ENCODE measurements at places on chromosomes 6 and 20.

GRCh38 chr6:65088575-65088974 lies 618.5 kb downstream of the EYS start:
- DNase-seq, result no peak

DNA sequence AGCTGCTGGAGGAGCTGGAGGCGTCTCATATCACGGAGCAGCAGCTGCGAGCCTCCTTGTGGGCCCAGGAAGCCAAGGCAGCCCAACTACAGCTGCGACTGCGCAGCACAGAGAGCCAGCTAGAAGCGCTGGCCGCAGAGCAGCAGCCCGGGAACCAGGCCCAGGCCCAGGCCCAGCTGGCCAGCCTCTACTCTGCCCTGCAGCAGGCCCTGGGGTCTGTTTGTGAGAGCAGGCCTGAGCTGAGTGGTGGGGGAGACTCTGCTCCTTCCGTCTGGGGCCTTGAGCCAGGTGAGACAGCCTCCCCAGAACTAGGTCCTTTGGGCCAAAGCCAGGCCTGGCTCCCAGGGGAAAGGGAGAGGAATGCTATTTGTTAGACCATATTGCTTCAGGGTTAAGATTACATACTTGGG lies 31.7 kb downstream of the C20orf173 start:
- no peak for DNase-seq

- DNase-seq, result no peak
Observed at GRCh38 chr6:70289299-70289698, 13.6 kb downstream of the COL9A1 start.

- DNase-seq, result no peak
Observed at GRCh38 chr6:125922322-125922860, 34.2 kb upstream of the HINT3 start.

DNA sequence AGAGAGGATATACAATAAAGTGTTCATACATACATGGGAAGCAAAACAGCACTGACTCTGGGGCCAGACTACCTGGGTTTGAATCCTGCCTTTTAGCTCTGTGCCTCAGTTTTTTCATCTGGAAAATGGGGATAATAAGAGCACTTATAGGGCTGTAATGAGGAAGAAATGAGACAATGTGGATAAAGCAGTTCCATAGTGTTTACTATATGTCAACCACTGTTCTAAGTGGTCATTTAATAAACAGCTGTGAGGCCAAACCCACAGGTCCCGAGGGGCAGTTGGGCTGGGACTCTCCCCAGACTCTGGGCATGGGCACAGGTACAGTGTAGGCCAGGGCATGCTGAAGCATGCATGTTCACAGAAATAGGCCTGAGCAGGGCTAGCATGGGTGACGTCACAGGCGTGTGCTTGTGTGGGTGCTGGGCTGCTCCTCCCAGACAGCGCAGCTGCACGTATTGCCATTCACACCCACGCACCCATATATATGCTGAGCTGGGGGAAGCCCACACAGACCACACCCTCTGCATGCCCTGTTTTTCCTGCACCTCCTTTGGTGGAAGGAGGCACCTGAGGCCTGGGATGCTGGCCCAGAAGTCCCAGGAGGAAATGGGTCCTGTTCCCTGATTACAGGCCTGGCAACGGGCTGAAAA lies 3.5 kb upstream of the PLCG1 start:
- DNase-seq, result peak; percentile 70

DNA sequence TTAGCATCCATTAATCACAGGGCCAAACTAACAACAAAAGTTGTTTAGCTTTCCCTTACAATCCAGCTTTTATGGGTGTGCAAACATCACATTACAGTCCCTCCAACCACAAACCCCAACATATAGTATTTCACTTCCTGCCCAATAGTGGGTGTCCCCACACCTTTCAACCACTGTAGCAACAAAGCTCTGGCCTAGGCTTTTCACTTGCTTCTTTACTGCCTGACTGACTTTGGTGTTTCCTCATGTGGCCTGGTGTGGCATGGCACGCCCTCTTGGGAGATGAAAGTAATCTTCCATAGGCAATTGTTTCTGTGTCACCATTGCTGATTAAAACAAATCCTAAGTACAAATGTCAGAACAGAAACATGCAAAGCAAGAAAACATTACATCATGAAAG lies 46.3 kb downstream of the MCM8 start:
- no peak for DNase-seq

DNA sequence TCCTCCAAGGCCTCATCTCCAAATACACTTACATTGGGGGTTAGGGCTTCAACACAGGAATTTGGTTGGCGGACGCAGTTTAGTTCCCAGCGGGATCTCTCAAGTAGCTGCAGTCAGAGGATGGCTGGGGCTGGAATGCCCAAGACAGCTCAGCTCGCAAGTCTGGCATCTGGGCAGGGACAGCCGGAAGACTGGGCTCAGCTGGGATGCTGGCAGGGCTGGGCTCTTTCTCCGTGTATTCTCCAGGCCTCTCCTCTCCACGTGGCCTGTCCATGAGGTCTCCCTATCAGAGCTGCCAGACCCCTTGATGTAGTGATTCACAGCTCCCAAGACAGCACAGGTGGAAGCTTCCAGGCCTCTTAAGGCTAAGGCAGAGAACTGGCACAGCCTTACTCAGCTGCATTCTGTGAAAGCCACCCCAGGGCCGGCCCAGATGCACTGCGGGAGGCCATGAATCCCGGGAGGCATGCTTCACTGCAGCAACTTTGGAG lies 5.0 kb downstream of the FGD2 start:
- no peak for DNase-seq

DNA sequence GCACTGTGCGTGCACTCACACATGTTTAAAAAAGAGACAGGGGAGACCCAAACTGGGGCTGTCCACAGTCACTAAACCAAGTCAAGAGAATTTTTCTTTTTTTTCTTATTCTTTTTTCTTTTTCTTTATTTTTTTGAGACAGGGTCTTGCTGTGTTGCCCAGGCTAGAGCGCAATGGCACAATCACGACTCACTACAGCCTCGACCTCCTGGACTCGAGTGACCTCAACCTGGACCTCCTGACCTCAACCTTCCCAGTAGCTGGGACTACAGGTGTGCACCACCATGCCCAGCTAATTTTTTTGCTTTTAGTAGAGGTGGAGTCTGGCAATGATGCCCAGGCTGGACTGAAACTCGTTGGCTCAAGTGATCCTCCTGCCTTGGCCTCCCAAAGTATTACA lies 89.4 kb upstream of the NFATC2 start:
- DNase-seq, result no peak

DNA sequence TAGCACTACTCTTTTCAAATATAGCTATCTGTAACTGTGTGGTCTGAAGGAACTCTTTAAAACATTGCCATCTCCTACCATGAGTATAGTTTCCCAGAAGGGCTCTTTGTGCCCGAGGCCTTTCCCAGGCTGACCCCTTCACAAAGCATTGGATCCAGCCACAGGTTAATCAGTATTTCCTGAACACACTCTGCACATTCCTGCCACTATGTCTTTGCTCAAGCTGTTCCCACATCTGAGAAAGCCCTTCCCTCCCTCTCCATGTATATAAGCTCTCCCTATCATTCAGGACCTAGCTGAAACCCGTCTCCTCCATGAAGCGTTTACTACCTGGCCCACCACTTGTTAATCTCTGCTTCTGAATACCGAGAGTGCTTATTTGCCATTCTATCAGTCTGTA lies 47.8 kb upstream of the PKHD1 start:
- no peak for DNase-seq

DNA sequence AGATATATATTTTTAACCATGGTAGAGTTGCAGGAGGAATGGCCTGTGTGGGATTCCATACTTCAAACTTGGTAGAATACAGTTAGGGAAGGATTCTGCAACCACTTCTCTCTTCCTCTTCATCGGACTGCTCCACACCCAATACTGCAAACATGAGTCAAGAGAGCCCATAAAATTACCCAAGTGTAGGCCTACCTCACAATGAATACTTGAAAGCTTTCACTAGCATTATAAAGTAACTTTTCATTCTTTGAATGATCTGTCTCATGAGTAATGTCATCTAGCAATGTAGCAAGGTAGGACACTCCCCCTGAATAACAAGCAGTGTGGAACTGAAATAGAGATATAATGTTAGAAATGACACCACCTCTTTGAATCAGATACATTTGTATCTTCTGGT lies 79.4 kb downstream of the FOXC1 start:
- no peak for DNase-seq

GRCh38 chr6:93083337-93084230 lies 335.8 kb downstream of the EPHA7 start:
- no peak for DNase-seq

GRCh38 chr20:22574545-22575086 lies 9.8 kb downstream of the FOXA2 start:
- no peak for DNase-seq

DNA sequence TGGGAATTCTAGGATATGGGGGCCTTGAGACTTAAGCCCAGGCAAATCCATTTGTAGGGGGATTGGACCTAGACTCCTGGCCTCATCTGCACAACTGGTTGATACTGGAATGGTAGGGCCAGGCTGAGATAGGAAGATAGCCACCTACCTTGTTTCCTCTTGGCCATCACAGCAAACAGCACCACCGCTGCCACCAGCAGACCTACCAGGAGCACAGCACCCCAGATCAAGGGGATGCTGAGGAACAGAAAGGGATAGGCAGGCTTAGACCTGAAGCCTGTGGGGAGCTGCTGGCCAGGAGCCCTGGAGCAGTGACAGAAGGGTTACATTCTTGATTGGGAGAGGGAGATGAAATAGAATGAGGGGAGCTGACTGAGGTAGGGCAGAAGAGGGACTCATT lies 3.5 kb downstream of the TREML1 start:
- no peak for DNase-seq

GRCh38 chr20:53365539-53366075 lies 228.0 kb downstream of the ZNF217 start:
- DNase-seq, result no peak

DNA sequence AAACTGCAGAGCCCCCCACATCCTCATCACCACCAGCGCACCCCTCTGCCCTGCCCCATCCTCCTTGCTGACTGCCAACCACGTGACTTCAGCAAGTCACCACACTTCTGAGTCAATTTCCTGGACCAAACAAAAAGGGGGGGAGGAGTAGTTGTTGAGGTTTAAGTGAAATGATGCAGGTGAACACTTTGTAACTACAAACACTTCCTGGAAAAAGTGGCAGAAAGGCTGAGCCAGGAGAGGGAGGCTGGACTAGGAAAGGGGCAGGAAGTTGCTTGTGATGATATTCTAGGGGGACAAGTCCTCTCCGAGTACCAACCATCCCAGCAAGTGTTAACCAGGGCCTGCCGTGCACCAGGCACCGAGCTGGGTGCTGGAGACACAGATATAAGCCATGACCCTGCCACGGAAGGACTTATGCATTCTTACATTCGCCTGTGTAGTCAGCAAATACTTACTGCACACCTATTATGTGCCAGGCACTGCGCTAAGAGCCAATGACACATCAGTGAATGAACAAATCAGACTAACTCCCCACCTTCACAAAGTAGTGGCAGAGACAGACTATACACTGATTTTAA lies 67.3 kb downstream of the PREX1 start:
- DNase-seq, result peak; percentile 15

- no peak for DNase-seq
Observed at GRCh38 chr6:129844118-129844891, 16.8 kb downstream of the TMEM244 start.

DNA sequence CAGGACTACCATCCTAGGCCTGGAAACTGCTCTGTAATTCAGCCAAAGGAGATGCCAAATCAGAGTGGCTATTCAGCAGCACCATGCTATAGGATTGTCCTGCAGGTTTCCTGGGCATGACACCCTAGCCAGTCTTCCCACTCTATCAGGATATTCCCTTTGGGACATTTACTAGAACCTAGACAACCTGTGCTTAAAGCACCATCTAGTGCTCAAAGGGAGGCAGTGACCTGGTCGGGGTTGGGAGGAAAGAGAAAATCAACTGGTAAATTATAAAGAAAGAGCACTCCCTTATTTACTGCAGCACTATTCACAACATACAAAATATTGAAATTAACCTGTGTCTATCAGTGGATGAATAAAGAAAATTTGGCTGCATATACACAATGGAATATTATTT lies 67.2 kb upstream of the SMLR1 start:
- no peak for DNase-seq

DNA sequence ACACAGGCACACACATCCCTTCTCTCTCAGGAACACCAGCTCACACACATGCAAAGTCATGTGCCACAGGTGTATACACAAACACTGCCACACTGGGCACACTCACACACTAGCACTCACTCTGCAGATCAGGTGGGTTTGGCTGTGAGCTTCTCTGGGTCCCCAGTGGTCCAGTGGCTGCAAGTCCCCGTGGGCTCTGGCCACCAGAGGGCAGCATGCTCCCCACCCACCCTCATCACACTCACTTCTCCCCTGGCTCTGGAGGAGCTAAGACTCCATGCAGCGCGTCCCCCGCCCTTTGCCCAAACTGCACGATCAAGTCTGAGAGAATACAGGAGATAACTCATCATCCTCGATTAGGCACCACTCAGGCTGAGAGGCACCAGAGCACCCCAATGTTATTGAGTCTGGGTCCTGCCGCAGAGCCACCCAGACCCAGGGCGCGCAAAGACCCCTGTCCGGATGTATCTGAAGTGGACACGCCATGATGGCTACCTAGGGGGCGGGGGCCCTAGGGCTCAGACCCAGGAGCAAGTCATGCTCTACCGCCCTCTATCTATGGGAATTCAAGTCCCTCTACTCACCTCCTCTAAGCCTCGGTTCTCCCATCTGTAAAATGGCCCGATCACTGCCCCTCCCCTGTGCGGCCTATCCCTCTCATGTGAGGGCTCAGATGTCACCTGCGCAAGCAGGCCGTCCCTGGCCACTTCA lies 90.5 kb downstream of the GRM4 start:
- DNase-seq, result peak; percentile 31

GRCh38 chr6:44855562-44856411 lies 468.3 kb downstream of the CDC5L start:
- no peak for DNase-seq

DNA sequence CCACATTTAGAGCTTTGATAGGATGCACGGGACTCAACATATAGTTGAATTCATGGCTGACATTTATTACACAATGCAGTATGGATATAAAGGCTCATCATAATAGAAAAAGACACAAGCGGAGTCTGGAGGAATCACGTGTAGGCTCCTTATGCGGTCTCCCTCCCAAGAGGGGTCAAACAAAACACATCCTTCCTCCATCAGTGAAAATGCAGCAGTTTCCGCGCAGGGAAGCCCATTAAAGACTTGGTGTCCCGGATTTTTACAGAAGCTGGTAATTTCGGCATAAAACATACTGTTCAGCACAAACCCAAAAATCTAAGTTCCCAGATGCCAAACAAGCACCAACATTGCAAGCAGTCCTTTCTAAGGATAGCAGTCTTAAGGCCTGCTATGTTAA lies 1.1 kb downstream of the USP45 start:
- no peak for DNase-seq

- DNase-seq, result no peak
Observed at GRCh38 chr6:28551891-28552666, 26.4 kb downstream of the GPX5 start.

GRCh38 chr20:50601511-50602431 lies 89.6 kb downstream of the RIPOR3 start:
- no peak for DNase-seq
